ENCODE measurements at places on chromosomes 6 and 20. TPM values are rescaled to one million over a fixed set of nuclear protein-coding genes. Genes with fewer than 3 reads are reported as not detected.

DNA sequence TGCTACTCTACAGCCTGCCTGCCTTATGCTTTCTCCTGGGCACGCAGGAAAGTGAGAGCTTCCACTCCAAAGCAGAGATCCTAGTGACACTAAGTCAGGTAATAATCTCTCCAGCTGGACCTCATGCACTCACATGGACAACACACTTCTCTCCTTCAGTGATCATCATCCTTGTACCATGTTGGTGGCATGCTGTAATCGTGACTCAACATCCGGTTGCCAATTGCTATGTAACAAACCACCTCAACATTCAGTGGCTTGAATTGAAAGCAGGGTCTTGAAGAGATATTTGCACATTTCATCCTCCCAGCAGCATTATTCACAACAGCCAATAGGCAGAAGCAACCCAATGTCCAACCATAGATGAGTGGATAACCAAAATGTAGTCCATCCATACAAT, 40.3 kb upstream of the PPP1R3G start:
- DNase-seq, result no peak

- DNase-seq, result no peak
Observed at GRCh38 chr6:20669571-20670314, 135.5 kb downstream of the CDKAL1 start.

DNA sequence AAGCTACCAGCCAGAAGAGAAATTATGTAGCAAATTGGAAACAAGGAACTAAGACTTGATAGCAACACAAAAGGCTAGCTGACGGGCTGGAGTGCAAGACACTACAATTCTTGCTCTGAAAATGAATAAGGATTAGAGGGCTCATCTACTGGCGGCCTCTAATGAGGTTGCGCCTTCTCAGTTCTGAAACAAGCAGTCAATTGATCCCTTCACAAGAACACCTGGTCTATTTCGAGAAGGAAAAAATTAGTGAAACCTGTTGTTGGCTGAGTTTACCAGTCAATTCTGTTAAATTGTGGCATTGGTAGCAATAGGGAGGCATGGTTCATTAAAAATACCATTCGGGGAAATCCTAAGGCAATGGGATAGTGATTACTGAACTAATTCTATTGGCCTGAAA, 74.8 kb upstream of the JARID2 start:
- no peak for DNase-seq

DNA sequence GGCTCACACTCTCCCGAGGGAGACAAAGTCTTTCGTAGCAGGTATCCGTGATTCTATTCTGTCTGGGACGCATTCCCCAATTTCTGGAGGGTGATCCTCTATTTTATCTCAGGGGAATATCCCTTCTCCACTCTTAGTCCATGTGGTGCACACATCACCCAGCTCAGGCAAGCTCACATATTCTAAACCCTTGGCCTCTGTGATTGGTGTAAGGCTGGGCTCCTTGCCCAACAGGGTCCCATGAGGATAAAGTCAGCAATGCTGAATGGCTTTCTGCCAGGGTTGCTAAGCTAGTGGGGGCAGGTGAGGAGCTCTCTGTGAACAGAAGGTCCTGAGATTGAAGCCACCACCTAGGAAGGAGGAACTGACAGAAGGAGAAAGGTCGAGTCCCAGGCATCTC, 137.2 kb downstream of the CDH26 start:
- no peak for DNase-seq

- DNase-seq, result no peak
Observed at GRCh38 chr20:48458003-48458377, 369.8 kb downstream of the PREX1 start.

DNA sequence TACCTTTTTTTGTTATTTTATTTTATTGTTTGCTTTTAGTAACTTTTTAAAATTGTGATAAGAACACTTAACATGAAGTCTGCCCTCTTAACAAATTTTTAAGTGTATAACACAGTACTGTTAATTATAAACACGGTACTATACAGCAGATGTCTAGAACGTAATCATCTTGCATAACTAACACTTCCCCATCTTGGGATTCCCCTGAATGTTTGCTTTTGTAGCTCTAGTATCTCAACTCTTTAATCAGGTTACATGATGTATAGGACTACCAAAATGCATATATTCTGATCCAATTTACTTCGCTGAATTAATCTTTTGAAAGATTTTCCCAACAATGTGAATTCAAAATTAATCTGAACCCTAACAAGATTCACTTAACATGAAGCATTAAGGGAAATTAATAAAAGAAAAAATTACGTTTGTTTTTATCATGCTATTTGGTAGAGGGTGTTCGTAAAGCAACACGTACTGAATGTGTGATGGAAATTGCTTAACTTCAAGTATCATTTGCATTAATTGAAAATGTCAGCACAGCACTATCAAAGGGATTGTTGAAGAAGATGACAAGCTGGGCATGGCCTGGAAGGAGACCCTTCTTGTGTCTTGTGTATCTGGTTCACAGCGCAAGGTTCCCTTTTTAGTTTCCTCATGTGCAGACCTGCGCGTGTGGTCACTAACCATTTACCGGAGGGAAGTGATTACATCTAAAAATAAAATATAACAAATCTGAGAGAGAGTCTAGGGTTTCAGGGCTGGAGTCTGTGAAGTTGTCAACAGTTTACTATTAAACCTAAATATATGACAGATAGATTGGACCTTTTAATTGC, 15.2 kb downstream of the COL19A1 start:
- DNase-seq, result no peak

DNA sequence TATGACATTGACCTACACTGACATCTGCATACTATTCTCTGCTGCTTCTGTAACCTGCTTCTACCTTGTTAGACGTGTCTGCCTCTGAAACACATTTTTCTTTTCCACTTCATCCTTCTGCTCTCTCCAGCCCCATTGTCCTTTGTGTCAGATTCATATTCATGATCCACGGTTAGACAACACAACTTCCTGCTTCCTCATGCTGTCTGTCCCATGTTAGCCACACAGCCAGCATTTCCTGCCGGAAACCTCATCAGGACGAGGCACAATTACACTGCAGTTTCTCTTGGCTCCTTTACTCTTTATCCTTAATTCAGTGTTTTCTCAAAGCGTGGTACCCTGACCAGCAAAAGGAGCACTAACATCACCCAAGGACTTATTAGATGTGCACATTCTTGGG, 150.2 kb downstream of the TBC1D7 start:
- DNase-seq, result no peak

GRCh38 chr6:26284537-26285142, 80.4 kb upstream of the BTN3A2 start:
- no peak for DNase-seq

DNA sequence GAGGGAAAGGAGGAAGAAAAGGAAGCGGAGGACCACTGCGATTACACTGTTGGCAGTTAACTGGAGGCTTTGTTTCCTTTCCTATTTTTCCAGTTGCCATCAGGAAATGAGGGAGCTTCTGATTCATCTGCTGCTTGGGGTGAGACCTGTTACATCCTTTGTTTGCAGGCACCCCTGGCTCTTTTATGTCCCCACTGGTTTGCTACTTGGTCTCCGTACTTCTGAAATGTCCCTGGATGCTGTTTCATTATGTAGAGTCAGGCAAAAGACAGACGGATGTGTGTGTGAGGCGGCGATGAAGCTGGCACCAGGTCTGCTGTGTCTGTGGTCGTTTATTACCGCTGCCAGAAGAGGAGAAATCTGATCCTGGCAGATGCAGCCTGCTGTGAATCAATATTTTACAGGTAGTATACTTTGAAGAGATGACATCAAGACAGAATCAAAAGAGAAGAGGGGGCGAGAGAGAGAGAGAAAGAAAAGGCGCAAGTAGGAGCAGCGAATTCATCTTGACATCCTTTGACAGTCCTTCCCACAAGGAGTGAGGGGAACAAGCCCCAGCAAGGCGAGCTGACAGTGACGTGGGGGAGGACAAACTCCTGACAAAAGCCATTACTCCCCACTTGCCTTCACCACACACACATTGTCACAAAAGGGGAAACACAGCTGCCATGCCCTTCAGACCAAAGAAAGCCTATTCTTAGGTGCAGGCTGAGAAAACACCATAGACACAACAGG, 145.9 kb upstream of the FBXL4 start:
- no peak for DNase-seq

DNA sequence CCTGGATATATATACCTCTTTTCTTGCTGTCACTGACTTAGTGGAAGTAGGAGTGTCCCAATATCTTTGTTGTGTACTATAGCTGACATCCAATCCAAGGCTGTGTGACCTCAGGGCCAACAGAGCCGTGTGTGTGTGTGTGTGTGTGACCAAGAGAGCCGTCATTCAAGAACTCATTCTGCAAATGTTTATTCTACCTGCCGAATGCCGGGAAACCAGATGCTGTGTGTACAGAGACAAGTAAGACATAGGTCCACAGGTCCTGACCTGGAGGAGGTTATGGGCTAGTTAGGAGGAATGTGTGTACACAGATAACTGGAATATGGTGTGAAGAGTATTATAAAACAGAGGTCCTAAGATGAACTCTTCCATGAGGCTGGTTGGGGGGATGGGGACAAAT, 190.0 kb downstream of the DHX35 start:
- DNase-seq, result no peak

GRCh38 chr6:81067057-81067456, 685.4 kb downstream of the TENT5A start:
- no peak for DNase-seq

DNA sequence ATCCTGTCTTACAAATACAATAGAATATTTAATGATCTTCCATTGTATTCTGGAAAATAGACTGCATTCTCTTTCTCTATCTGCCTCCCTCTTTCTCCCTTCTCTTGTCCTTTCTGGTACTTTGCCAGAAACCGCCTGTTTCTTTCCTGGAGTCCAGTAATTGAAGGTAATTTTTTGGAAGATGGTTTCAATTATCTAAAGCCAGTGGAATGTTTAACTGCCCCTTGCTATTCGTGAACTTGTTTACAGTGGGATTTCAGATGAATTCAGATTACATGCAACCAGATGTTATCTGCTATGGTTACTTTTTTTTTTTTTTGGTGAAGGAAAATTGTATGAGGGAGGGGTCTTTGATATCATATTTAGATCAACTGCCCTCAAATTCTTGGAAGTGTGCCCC, 655.5 kb upstream of the FLRT3 start:
- no peak for DNase-seq

DNA sequence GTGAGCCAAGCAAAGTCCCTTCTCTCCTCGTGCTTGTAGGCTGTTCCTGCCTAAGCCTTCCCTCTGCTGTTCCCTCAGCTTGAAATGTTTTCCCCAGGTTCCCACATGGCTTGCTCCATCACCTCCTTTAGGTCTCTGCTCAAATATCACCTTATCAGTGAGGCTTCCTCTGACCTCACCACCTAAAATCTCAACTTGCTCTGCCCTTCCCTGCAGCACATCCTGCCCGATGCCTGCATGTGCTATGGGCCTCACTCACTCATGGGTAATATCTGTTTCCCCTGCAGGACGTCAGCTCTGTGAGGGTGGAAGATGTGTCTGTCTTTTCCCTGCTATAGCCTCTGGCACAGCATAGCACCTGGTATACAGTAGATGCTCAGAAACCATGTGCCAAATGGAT, 29.9 kb upstream of the FKBP1A start:
- DNase-seq, result no peak

GRCh38 chr6:139699335-139699734, 324.9 kb upstream of the CITED2 start:
- DNase-seq, result no peak

DNA sequence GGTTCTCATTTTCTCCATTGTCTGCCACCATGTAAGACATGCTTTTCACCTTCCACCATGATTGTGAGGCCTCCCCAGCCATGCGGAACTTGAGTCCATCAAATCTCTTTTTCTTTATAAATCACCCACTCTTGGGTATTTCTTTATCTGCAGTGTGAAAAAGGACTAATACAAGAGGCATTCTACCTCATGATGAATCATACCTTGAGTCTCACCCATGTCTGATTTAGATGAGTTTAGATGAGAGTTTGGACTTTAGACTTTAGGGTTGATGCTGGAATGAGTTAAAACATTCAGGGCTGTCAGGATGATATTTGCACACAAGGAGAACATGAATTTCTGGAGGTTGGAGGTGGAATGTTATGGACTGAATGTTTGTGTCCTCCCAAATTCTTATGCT, 545.6 kb downstream of the C6orf118 start:
- DNase-seq, result no peak

- no peak for DNase-seq
Observed at GRCh38 chr6:34959224-34959623, 70.2 kb downstream of the ANKS1A start.

SLC26A8 gene
- not detected for total RNA-seq

BANF2 gene
- total RNA-seq, result not detected

EDN1 gene
- 376 TPM for total RNA-seq

TSBP1 gene
- not detected for total RNA-seq

PPP1R14C gene
- total RNA-seq, result 3.0 TPM

NOTCH4 gene
- total RNA-seq, result 66.1 TPM

SIRPD gene
- 0.19 TPM for total RNA-seq
